HCT116 (cell line): ENCODE measurements at places on chromosomes 3 and 15.

- DNase-seq = no peak
These were observed 9.1 kb upstream of the ADPRH start for GRCh38 chr3:119570229-119570628.

DNA sequence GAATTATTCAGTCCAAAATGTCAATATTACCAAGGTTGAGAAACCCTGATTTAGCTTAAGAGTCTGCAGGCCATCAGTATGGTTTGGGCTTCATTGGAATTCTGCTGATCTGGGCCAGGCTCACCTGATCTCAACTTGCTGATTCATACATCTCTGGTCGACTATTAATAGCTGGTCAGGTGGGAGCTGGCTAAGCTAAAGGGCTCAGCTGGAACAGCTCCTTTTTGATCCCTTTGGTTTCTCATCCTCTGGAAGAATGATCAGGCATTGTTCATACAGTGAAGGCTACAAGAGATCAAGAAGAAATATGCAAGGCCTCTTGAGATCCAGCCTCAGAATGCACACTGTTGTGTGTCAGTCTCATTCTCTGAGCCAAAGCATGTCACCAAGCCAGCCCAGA, 123.3 kb upstream of the MME start:
- no peak for DNase-seq

- DNase-seq = no peak
These were observed 37.6 kb upstream of the ZNF710 start for GRCh38 chr15:89963301-89964231.

- no peak for DNase-seq
These were observed 29.2 kb downstream of the IFT80 start for GRCh38 chr3:160369784-160370183.

GRCh38 chr15:75760704-75761435, 48.2 kb upstream of the CSPG4 start:
- DNase-seq = no peak

DNA sequence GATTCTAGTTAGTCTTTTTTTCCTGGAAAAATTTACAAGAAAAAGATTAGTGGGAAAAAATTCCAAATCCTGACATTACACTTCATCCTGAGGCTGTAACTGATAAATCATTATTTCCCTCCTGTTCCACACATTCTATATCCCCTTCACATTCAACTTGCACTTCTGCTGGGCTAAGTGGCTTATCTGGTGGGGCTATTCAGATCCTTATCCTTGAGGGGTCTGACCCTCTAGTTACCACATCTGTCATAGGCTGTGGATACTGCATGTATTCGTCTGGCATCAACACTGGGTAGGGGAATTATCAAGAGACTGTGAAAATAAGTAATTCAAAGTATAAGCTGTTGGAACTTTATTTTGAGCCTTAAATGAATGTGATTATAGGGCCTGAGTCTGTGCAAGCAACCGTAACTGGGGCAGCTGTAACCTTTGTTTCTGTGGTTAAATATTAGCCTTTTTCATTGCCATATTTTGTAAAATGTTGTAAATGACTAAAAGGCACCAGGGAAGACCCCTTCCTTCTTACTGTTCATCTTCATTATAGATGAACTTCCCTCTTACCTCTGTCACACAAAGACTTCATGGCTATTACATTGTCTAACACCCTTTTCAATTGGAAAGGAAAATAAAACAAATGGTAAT, 28.0 kb upstream of the TEX9 start:
- no peak for DNase-seq

- no peak for DNase-seq
These were observed 124.3 kb downstream of the TIGIT start for GRCh38 chr3:114418107-114418506.

DNA sequence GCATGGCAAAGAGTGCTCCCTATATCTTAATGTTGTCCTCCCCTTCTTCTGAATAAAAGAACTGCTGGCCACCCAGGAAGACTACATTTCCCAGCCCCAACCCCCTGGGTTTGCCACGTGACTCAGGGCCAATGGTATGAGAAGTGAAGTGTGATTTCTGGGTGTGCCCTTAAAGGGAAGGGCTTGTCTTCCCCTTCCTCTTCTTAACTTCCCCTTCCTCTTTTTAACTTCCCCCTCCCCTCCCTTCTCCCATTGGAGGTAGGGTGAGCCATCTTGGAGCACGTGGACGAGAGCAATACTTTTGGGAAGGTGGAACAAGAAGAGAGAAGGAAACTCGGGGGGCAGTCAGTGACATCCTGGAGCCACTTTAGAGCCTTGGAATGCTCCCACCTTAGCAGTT, 6.8 kb upstream of the KBTBD12 start:
- no peak for DNase-seq

- no peak for DNase-seq
These were observed 11.1 kb downstream of the DCUN1D1 start for GRCh38 chr3:182969277-182969676.

DNA sequence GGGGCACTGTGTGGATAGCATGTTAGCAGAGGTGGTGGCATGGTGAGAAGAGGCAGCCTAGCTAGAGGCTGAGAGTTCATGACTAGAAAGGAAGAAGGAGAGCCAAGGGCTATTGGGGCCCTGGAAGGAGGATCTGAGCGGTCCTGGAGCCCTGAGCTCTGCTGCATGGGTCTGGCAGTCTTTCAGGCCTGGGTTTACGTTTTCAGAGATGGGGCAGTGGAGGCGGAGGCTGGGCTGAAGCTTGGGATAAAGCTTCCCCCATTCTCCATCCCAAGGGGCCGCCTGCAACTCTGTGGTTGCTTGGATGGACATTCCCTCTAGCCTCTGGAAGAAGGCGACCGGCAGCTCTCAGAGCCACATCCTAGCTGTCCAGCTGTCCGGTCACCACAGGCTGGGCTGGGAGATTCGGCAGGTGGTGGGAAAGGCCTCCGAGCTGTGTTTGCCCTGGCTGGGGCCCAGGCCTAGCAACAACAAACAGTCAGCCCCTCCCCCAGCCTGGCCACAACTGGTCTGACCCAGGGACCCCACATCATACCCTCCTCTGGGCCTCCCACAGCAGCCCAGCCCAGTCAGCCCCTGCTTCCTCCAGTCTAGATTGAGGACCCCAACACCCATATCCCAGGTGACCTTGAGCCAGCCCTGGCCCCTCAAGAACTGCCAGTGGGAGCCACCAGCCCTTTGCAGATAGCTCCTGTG, 1.8 kb upstream of the SLC38A3 start:
- DNase-seq = no peak

DNA sequence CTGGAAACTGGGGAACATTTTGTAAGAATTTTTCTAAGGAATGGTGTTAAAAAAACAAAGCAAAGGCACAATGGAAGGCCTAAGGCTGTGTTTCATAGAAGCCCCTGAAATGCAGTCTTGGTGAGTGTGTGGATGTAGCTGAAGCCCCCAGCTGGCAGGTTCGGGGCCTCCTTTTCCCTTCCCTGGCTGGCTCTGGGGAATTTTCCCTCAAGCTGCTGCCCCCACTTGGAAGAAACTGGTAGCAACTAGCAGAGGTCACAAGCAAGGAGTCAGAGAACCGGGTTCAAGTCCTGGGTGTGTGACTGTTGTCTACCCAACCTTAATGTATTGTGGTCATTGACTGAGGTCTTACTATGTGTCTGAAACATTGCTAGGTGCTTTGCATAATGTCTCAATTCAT, 85.3 kb upstream of the MYZAP start:
- DNase-seq = no peak

DNA sequence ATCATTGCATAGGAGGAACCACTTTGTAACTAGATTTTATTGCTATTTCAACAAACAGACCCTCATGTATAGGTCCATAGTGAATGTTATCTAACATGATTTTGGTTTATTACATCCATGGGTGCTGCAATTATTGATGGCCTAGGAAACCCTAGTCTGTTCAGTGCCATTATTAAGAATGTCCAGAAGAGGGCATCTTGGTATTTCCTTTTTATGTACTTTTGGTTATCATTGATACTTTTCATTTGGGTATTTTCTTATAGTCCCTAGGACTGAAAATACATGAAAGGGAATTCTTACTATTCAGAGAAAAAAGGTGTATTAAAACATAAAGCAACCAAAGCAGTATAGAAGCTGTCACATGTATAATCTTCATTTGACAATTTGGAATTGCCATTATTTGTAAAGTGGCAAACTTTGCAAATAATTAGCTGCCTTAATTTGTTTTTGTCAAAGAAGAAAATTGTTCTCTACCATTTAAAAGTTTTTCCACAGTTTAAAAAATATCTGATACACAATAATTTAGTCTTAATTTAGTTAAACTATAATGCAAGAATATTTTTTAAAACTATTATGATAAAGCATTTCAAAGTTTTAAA, 48.7 kb downstream of the CNOT10 start:
- peak; percentile 19 for DNase-seq

- no peak for DNase-seq
These were observed 141.5 kb upstream of the PLXND1 start for GRCh38 chr3:129747992-129748391.

DNA sequence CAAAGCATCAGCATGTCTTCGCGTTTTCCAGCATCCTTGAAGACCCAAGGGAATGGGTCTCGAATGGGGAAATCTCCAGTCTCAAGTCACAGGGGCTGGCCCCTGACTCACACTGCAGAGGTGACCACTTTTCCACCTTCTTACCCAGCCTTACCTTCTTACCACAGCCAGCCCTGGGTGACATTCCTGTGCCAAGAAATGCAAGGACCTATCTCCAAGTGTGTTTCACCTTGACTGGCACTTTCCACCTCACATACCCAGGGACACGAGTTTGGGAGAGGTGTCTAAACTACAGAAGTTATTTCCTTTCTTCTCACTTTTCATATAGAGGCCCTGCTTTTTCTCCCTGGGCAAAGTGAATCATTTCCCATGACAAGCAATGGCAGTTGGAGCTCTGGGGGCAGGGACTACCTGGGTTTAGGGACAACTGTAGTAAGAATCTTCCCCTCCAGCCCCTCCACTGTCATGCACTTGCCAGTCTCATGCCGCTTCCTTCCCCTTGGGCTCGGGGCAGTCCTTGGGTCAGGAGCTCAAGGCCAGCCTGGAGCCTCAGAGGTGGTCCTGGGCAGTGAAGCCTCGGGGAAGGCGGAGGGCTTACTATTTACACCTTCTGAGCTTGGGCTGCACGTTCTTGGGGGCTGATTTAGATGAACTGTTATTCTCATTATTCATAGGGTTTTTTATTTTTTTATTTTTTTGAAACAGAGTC, 16.8 kb downstream of the PAQR5 start:
- DNase-seq = no peak

DNA sequence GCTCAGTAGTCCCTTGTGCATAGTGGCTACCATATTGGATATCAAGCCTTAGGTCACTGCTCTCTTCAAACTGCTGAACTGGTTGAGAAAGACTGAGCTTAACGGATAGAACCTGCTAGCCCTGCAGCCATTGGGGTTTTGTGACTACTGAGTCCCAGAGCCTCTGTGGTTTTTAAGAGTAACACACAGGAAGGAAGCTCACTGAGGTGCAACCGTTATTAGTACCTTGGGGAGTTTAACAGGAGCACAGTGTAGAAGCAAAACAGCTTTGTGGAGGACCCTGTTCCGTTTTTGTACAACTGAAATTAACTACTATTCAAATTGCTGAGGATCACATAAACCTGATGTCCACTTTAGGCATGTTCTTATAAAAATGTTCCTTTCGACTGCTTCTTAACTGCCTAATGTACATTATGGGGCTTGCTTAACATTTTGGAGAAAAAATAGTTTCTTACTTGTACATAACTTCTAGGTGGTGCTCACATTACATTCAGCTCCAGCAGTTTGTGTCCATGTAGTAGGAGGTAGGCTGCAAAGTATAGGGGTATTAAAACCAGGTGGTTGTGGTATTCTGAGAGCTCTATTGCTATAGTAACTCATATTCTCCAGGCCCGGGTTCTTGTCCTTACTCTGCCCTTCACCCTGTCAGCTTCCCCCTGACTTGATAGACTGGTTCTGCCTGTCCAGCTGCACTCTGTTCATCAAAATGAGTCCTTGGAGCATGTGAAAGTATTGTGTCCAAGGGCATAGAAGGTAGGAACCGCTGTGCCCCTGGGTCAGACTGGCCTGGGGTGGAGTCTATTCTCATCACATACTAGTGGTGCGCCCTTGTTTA, 17.3 kb downstream of the PXK start:
- DNase-seq = no peak

- no peak for DNase-seq
These were observed 449.3 kb downstream of the TAFA4 start for GRCh38 chr3:68483041-68483440.

DNA sequence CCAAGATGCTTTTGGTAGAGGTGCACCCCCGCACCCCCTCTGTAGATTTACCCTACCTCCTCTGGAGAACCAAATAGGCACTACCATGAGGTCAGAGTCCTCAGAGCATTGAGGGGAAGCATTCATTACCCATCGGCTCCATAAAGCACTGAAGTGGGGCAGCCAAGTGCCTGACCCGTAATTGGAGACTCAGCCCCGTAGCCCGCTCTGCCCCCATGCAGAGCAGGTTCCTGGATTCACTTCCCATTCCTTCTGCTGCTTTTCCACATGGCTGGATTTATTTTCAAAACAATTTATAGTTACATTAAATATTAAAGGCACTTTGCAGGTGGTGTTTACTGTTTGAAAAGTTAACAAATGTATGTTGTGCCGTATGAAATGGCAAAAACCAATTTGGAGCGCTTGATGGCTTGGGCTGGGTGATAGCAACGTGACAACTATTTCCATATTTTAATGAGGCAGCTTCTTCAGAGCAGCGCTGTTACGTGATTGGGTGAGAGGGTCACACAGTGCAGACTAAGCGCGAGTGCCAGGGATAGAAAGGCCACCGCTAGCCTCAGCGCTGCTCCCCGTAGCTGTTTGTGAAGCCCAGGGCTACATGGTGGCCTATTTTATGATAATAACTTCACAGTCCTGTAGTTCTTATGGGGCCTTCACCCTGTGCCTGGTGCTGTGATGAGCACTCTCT, 373.8 kb upstream of the PROK2 start:
- no peak for DNase-seq
